ENCODE measurements at places on chromosomes 1 and 21. TPM values are rescaled to one million over a fixed set of nuclear protein-coding genes. Genes with fewer than 3 reads are reported as not detected.

DNA sequence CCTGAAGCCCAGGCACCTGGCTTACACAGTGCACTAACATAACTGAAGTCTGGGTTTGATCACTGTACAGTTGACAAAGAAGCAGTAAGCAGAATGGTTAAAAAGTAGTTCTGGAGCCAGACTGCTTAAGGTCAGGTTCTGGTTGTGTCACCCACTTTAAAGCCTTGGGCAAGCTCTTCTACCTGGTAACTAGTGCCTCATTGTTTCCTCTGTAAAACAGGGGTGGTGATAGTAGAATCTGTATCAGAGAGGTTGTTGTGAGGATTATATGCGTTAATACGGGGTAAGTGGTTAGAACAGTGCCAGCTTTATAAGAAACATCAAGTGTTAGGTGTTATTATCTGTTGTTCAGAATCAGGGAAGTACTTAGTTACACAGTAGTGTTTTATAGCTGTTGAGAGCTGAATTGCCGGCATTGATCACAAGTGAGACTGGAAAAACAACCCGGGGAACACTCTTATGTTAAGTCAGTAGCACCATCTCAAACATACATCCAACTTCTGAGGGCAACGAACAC lies 3.7 kb downstream of the BACH1 start:
- H3K4me1 ChIP-seq = peaks cover 41% of the 10 kb centered on the region
- no peaks in the 10 kb centered on the region for H3K36me3 ChIP-seq
- peak overlapping the region; percentile 82 for H3K4me3 ChIP-seq
- DNase-seq = no peak
- H3K27me3 ChIP-seq = no peaks in the 10 kb centered on the region

Gene ESRRG
- 27.8 TPM for total RNA-seq

- H3K27ac ChIP-seq = no peak overlapping the region
- no peaks in the 10 kb centered on the region for H3K27me3 ChIP-seq
- no peak overlapping the region for H3K4me3 ChIP-seq
- no peaks in the 10 kb centered on the region for H3K36me3 ChIP-seq
- no peaks in the 10 kb centered on the region for H3K4me1 ChIP-seq
These were observed 494.7 kb downstream of the NPHP4 start for GRCh38 chr1:5497503-5497902.

DNA sequence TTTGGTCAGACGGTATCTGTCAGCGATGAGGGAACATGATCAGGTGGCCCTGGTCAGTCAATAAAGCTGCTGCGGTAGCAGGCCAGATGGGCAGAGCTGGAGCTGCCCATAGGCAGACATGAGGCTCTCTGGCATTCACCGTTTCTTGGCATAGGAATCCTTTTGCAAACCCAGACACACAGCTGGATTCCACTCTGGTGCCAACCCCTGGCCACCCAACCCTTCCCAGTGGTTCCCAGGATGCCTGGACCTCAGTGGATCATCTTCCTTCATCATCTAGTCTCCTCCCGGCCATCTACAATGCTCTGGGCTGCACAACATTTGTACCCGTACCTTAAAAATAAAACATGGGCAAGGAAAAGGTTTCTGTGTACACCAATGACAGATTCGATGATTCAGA lies 68.3 kb upstream of the ACTRT2 start:
- H3K4me1 ChIP-seq = no peaks in the 10 kb centered on the region
- H3K36me3 ChIP-seq = no peaks in the 10 kb centered on the region
- DNase-seq = no peak
- H3K4me3 ChIP-seq = no peak overlapping the region
- peaks cover 6% of the 10 kb centered on the region for H3K27me3 ChIP-seq

- no peaks in the 10 kb centered on the region for H3K27me3 ChIP-seq
- peak overlapping the region; percentile 96 for H3K4me3 ChIP-seq
- peaks cover 29% of the 10 kb centered on the region for H3K4me1 ChIP-seq
- no peak for DNase-seq
- peaks cover under 1% of the 10 kb centered on the region for H3K36me3 ChIP-seq
These were observed 754 bp downstream of the PRRC2C start for GRCh38 chr1:171486048-171486519.

DNA sequence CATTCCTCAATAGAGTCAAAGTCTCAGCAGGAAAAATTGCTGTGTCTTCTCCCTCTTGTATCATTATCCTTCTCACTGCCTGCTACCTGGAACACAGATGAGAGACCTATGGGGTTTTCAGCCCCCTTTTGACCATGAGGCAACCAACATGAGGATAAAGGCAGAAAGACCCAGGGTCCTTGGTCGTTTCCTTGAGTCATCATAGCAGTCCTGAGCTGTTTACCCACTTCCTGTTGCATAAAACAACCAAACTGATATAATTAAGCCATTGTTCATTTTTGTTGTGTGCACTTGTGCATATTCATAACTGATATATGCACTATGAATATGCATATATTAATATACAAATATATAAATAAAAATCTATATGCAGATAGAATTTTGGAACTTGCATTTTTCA lies 188.3 kb upstream of the MAP1LC3C start:
- H3K27ac ChIP-seq = no peak overlapping the region
- no peak overlapping the region for H3K4me3 ChIP-seq
- H3K27me3 ChIP-seq = peaks cover 4% of the 10 kb centered on the region
- no peak for DNase-seq
- H3K36me3 ChIP-seq = no peaks in the 10 kb centered on the region

DNA sequence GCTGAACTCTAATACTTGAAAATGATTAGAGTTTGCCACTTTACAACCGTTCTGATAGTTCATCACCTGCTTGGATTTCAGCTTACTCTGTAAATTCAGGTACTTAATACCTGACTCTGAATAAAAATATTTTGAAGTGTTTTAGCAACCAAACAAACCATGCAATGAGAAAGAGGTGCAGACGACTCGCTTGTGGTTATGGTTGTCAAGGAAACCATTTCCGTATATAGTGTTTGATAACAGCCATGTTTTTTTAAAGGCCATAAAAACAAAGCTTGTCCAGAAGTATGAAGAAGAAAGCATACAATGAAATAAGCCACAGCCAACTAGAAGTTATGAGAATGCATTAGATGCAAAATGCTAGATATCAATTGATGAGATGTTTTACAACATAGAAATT lies 167.2 kb upstream of the HMCN1 start:
- peaks cover 7% of the 10 kb centered on the region for H3K4me1 ChIP-seq
- no peaks in the 10 kb centered on the region for H3K36me3 ChIP-seq
- no peak for DNase-seq
- H3K4me3 ChIP-seq = no peak overlapping the region
- H3K27me3 ChIP-seq = no peaks in the 10 kb centered on the region
- H3K27ac ChIP-seq = no peak overlapping the region

GRCh38 chr1:152770411-152770810 lies 4.5 kb upstream of the LCE1F start:
- H3K4me1 ChIP-seq = no peaks in the 10 kb centered on the region
- H3K4me3 ChIP-seq = no peak overlapping the region
- DNase-seq = no peak
- no peaks in the 10 kb centered on the region for H3K36me3 ChIP-seq
- H3K27me3 ChIP-seq = no peaks in the 10 kb centered on the region

GRCh38 chr1:200265881-200266280 lies 144.0 kb downstream of the ZNF281 start:
- no peaks in the 10 kb centered on the region for H3K27me3 ChIP-seq
- H3K27ac ChIP-seq = no peak overlapping the region
- H3K36me3 ChIP-seq = no peaks in the 10 kb centered on the region
- no peaks in the 10 kb centered on the region for H3K4me1 ChIP-seq
- no peak for DNase-seq

Gene NHLH1
- total RNA-seq = 0.18 TPM

Data from heart left ventricle (tissue), 16 donors.